ENCODE measurements at places on chromosomes 5 and 9. TPM values are rescaled to one million over a fixed set of nuclear protein-coding genes. Genes with fewer than 3 reads are reported as not detected.

DNA sequence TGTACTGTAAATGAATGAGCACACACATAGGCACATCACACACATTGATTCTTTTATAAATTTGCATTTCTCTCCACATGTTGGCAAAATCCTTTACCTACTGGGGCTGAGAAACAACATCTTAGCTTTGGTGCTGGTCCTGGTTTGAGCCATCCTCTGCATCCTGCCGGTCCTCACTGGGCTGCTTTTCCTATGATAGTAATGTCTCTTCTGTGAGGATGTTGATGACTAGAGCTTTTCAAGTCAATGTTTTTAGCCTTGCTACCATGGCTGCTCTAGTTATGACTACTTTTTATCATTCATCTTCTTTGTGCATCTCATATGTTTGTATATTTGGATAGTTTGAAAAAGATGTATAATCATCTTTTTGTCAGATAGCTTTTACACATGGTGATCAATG, 280.4 kb upstream of the CD180 start:
- no peak overlapping the region for H3K4me3 ChIP-seq
- H3K4me1 ChIP-seq: peaks cover 2% of the 10 kb centered on the region
- no peaks in the 10 kb centered on the region for H3K36me3 ChIP-seq
- no peaks in the 10 kb centered on the region for H3K27me3 ChIP-seq
- no peak for DNase-seq
- H3K27ac ChIP-seq: no peak overlapping the region

DNA sequence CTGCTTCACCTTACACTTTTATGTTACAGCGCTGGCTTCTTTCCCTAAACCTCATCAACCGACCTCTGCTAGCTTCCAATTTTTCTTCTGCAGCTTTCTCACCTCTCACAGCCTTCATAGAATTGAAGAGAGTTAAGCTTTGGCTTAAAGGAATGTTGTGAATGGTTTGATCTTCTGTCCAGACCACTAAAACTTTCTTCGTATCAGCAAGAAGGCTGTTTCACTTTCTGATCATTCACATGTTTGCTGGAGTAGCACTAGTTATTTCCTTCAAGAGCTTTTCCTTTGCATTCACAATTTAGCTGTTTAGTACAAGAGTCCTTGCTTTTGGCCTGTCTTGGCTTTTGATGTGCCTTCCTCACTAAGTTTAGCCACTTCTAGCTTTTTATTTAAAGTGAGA, 49.5 kb downstream of the NR3C1 start:
- DNase-seq: no peak
- H3K4me3 ChIP-seq: no peak overlapping the region
- peaks cover 41% of the 10 kb centered on the region for H3K4me1 ChIP-seq
- no peaks in the 10 kb centered on the region for H3K36me3 ChIP-seq
- no peak overlapping the region for H3K27ac ChIP-seq

- no peaks in the 10 kb centered on the region for H3K4me1 ChIP-seq
- H3K27ac ChIP-seq: no peak overlapping the region
- no peak overlapping the region for H3K4me3 ChIP-seq
- no peaks in the 10 kb centered on the region for H3K27me3 ChIP-seq
Measured at GRCh38 chr9:77099388-77099787, 77.9 kb upstream of the VPS13A start.

DNA sequence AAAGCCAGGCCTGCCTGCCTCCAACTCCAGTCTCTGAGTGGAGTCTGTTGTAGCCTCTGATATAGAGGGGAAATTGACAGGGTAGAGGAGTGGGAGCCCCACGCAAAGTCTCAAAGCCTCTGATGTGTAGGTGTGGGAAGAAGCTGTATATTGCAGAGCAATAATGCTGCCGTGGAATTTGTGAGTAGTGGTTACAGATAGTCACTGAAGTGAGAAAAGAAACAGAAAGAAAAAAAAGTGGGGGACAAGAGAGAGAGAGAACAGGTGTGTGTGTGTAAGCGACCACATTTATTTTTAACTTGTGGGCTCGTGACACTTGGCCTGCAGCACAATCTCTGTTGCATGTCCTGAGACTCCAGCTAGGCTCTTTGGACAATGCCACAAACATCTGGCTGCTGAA, 227.8 kb downstream of the NSG2 start:
- H3K4me3 ChIP-seq: no peak overlapping the region
- H3K36me3 ChIP-seq: no peaks in the 10 kb centered on the region
- H3K27ac ChIP-seq: no peak overlapping the region
- DNase-seq: no peak

GRCh38 chr5:119288379-119289033, 67.3 kb upstream of the TNFAIP8 start:
- no peaks in the 10 kb centered on the region for H3K27me3 ChIP-seq
- H3K36me3 ChIP-seq: no peaks in the 10 kb centered on the region
- peaks cover 51% of the 10 kb centered on the region for H3K4me1 ChIP-seq
- peak overlapping the region; percentile 75 for H3K27ac ChIP-seq
- no peak for DNase-seq

The CCDC112 gene
- polyA plus RNA-seq: 2.1 TPM

DNA sequence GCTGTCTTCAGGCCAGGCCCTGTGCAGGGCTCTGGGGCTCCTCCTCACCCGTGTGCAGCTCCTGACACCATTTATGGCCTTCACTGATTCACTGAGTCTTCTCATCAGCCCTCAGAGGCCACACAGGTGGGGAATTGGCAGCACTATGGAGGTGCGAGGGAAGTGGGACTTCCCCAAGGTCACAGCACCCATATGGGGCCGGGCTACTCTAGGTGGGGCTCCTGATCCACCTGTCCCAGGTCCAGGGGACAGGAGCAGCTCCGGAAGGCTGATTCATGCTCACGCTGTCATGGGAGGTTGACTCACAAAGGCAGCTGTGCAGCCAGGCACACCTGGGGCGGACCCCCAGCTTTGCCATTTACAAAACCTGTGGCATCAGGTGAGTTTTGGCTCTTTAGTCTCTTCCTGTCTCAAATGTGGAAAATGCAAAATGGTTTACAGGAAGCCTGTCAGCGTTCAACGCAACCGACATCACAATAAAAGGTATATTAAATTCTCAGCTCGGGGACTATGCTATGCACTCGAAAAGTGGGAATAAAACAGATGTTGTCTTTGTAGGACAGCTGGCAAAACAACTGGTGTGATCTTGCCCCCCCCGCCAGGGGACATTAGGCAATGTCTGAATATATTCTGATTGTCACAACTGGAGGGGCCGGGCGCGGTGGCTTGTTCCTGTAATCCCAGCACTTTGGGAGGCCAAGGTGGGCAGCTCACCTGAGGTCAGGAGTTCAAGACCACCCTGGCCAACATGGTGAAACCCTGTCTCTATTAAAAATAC, 15.0 kb downstream of the NAIF1 start:
- H3K27me3 ChIP-seq: no peaks in the 10 kb centered on the region
- DNase-seq: peak; percentile 83
- no peaks in the 10 kb centered on the region for H3K36me3 ChIP-seq
- H3K4me1 ChIP-seq: peaks cover 23% of the 10 kb centered on the region
- peak overlapping the region; percentile 61 for H3K27ac ChIP-seq

The GMCL2 gene
- polyA plus RNA-seq: not detected

DNA sequence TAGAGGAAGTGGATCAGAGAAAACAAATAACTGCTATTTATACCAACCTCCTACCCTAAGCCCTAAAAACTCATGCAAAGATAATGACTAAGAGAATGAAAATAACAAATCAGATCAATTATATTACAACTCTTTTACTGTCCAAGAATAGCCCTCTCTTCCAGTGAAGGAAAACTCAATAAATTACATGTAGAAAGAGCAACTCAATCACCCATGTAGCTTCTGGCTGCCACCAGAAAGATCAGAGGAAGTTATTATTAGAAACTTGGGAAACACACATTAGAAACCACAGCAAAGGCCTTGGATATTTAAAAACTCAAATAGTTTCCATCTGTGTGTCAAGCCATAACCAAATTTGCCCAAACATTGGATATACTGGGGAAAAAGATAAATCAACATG, 134.0 kb upstream of the TARS1 start:
- no peak overlapping the region for H3K4me3 ChIP-seq
- H3K36me3 ChIP-seq: no peaks in the 10 kb centered on the region
- DNase-seq: no peak
- peaks cover 21% of the 10 kb centered on the region for H3K4me1 ChIP-seq
- H3K27ac ChIP-seq: no peak overlapping the region

GRCh38 chr5:179231309-179231708, 114.0 kb downstream of the ADAMTS2 start:
- no peak overlapping the region for H3K4me3 ChIP-seq
- no peak for DNase-seq
- no peak overlapping the region for H3K27ac ChIP-seq
- H3K4me1 ChIP-seq: no peaks in the 10 kb centered on the region
- no peaks in the 10 kb centered on the region for H3K27me3 ChIP-seq
- H3K36me3 ChIP-seq: no peaks in the 10 kb centered on the region

DNA sequence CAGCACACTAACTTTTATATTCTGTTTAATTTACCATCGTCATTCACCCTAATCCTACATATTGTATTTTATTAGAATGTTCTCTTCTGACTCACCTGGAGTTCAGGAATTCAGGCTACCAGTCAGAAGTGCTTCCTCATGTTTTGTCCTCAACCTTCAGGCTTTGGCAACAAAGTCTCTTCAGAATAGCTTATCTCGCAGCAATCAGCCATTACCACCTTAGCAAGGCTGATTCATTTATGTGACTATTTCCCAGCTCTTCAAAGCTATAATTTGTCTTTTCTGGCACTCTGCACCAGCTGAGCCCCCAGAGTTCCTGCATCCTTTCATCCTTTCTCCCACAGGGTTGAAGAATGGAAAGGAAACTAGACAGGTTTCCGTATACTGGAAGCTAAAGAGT, 365.5 kb upstream of the CDH18 start:
- H3K27me3 ChIP-seq: no peaks in the 10 kb centered on the region
- H3K4me3 ChIP-seq: no peak overlapping the region
- no peak for DNase-seq
- H3K4me1 ChIP-seq: no peaks in the 10 kb centered on the region
- no peak overlapping the region for H3K27ac ChIP-seq
- H3K36me3 ChIP-seq: no peaks in the 10 kb centered on the region

DNA sequence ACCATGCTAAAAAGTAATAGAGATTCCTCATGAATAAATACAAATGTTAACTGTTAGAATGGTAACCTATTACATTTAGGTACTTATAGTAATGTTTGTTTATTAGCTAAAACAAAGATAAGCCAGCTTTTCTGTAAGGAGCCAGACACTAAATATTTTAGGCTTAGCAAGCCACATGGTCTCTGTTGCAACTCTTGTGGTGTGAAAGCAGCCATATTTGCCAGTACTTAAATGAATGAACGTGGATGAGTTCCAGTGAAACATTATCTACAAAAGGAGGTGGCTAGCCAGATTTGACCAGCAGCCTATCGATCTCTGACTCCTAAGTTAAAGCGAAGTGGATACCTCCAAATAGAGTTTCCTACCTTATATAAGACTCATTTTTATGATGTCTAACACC, 331.6 kb downstream of the CDH12 start:
- no peaks in the 10 kb centered on the region for H3K27me3 ChIP-seq
- H3K4me3 ChIP-seq: no peak overlapping the region
- no peaks in the 10 kb centered on the region for H3K4me1 ChIP-seq
- no peak overlapping the region for H3K27ac ChIP-seq
- no peak for DNase-seq

DNA sequence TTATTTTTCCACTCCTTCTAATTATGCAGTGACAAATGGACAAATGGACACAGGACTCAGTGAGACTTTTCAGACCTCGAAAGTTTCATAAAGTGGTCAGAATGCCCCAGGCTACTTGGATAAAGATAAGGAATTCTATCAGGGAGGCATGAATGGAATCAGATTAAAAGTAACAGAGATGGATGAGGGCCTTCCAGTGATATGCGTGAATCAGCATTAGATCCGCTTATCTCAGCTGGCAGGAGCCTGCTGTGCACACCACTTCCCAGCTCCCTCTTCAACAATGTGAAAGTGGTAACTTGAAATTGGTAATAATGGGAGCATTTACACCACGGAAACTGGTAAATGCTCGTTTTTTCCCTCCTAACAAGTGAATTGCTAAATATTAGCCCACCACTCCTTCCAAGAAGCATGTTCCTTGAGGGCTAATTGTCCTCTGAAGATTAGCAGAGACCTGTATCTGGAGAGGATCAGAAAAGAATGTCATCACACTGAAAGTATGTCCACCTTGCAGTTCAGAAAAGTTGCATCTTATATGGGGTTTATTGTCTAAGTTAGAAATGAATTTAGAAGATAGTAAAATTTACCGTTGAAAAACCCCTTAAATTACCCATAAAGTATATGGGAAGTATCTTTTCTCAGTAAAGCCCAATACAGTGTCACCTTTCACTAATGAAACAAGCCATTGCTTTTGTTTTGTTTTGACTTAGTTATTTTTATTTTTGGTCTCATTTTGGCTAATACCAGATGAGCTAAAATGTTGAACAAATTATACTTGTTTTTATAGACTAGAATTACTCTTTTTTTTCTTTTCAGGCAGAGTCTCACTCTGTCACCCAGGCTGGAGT, 125.3 kb downstream of the DPYSL3 start:
- no peaks in the 10 kb centered on the region for H3K4me1 ChIP-seq
- no peak overlapping the region for H3K4me3 ChIP-seq
- H3K27ac ChIP-seq: no peak overlapping the region
- H3K36me3 ChIP-seq: no peaks in the 10 kb centered on the region

GRCh38 chr9:126788634-126789349, 16.0 kb upstream of the ZBTB43 start:
- peak; percentile 52 for DNase-seq
- peak overlapping the region; percentile 84 for H3K27ac ChIP-seq
- H3K4me3 ChIP-seq: no peak overlapping the region
- peaks cover 39% of the 10 kb centered on the region for H3K4me1 ChIP-seq

Data from keratinocyte (primary cell).